AG09309 (cell line): ENCODE measurements at places on chromosomes 12 and 14.

- peak; percentile 55 for DNase-seq
These were observed 6.2 kb upstream of the TCP11L2 start for GRCh38 chr12:106296179-106296877.

DNA sequence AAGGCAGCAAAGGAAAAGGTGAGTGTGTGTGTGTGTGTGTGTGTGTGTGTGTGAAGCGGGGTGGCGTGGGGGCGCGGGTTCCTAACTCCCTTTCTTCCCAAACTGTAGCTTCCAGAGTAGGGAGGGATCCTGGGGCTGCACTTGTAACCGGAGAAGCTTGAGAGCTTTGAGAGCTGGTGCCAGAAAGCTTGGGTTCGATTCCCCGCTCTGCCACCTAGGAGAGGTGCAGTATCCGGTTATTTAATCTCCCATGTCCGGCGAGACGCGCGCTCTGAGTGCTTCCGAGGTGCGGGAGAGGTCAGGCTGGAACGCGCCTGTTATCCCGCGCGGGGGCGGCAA lies 7.2 kb upstream of the RACGAP1 start:
- no peak for DNase-seq

- no peak for DNase-seq
These were observed 270.7 kb upstream of the GARIN2 start for GRCh38 chr14:66918527-66918926.

- DNase-seq = no peak
These were observed 201.5 kb upstream of the RTL1 start for GRCh38 chr14:101105045-101105444.

DNA sequence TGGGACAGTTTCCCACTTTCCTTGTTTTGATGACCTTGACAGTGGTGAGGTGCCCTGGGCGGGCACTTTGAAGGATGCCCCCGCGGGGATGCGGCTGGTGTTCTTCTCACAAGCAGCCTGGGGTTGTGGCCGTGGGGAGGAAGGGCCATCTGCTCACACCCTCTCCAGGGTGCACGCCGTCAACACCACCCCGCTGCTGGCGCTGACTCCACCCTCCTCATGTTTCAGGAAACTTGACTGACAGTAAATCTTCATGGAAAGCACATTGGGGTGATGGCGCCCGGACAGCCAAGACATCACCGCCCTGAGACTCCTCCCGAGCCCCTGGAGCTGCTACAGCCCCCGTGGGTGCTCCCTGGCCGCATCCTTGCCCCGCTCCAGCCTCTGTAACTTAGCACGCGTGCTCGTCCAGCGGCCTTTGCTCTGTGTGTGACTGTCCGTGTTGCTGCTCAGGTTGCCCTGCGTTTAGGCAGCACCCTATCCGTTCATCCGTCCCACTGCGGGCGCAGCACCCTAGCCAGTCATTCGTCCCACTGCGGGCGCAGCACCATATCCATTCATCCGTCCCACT lies 150.2 kb upstream of the C14orf180 start:
- DNase-seq = no peak

DNA sequence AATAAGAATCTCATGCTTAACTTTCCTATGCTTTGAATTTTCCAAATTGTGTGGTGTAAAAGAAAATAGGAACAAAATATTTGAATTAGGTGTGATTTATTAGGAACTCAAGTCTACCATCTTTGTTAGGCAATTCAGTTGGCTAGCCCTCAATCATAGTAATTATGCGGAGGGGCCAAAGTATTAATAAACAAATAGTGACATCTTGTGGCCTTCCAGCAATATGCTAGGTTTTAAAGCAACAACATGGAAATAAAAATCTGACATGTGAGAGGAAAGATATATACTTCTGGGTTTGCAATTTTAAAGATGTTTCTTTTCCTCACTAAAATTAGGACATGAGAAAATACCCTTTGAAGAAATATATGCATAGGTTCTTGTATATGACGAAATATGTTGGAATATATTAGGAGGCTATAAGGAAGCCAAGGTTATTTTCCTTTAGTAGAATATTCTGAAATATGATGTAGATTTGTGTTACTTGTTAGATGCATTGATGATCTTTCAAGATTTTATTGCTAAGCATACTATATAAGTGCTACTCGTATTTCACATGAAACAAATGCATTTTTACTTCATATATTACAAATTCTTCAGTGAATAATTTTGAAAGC lies 200.4 kb downstream of the PTPRO start:
- DNase-seq = no peak

- no peak for DNase-seq
These were observed 60.3 kb downstream of the ATP2B1 start for GRCh38 chr12:89648211-89648930.

DNA sequence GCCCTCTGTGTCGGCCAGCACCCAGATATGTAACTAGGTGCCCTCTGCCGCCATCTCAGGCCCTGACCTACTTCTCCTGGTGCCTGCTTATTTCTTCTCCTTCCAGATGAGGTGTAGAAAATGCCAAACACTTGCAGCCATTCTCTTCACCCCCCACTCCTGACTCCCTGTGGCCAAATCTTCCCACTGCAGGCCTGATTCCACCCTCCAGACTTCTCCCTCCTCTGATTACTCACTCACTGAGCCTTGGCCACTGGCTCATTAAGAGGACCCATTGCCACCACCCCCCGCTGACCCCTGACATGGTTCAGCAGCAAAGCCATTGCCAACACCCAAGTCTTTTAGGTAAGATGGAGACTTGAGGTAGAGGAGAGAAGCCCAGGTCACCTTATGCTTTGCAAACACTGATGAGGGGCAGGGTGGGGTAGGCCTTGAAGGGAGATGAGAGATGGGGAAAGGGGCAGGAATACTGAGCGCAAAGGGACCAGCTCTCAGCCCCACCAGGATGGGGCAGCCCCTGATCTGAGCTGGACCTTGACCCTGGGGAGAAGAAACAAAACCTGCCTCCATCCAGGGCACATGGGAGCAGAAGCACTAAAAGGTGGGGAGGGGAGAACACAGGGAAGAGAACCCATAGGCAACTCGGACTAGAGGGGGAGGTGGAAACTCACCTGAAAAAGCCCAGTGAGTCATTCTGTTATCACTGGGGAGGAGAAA lies 25.1 kb upstream of the ANO2 start:
- no peak for DNase-seq

GRCh38 chr12:30378307-30378706 lies 317.4 kb downstream of the IPO8 start:
- DNase-seq = no peak

- DNase-seq = peak; percentile 61
These were observed at the start of gene SLC22A17 for GRCh38 chr14:23352506-23353432. SLC22A17 (minus strand) TSS chr14:23352887.

DNA sequence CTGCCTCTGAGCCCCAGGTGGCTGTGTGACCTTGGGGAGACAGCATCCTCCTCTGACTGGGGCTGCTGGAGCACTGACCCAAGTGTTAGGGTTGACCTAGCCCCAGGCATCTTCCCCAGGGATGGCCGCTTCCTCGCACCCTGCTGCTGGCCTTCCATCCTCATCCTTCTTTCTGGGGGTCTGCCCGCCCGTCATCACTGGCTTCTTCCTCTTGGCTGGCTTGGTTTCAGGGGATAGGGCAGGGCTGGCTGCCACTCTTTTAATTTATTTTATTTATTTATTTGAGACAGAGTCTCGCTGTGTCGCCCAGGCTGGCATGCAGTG lies 3.5 kb downstream of the TEDC1 start:
- DNase-seq = no peak

DNA sequence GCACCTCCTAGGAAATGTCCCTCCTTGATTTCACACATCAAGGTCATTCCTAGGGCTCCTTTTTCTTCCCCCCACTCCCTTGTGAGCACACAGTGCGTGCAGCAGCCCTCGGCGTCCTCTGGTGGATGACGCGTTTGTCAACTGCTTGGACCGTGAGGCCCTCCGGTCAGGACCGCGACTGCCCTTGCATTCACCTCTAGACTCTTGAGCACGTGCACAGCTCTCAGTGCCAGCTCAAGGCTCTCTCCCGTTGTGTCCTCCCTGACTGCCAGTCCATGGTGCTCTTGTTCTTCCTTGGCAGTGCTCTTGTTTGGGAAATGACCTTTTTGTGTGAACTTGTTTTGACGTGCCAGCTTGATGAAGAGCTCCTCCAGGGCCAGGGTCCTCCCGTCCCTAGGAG lies 67.9 kb downstream of the TSPAN9 start:
- no peak for DNase-seq

DNA sequence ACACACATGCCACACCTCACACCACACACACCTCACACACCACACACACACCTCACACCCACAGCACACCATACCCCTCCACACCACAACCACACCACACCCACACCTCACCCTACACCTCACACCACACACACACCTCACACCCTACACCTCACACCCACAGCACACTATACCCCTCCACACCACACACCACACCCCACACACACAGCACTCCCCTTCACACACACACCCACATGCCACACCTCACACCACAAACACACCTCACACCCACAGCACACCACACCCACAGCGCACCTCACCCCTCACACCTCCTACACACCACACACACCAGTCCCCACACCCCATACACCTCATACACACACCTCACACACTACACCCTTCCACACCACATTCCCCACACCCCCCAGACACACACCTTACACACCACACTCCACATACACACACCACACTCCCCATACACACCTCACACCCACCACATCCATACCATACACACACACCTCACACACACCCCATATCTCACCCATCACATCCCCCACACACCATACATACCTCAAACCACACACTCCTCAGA lies 80.0 kb downstream of the ACTN1 start:
- DNase-seq = no peak

- no peak for DNase-seq
These were observed 120.2 kb upstream of the RAP1B start for GRCh38 chr12:68490476-68490875.

GRCh38 chr14:99516156-99516870 lies 35.1 kb downstream of the CCNK start:
- no peak for DNase-seq
